Activated CD4-positive, alpha-beta memory T cell treated with anti-CD3 and anti-CD28 coated beads, Interleukin-2, amount 10 ng/mL, durations not matched to agents 7 days and 5 days (primary cell): ENCODE measurements at places on chromosomes 7 and 10. TPM values are rescaled to one million over a fixed set of nuclear protein-coding genes. Genes with fewer than 3 reads are reported as not detected.

The MYH16 gene
- not detected for total RNA-seq

DNA sequence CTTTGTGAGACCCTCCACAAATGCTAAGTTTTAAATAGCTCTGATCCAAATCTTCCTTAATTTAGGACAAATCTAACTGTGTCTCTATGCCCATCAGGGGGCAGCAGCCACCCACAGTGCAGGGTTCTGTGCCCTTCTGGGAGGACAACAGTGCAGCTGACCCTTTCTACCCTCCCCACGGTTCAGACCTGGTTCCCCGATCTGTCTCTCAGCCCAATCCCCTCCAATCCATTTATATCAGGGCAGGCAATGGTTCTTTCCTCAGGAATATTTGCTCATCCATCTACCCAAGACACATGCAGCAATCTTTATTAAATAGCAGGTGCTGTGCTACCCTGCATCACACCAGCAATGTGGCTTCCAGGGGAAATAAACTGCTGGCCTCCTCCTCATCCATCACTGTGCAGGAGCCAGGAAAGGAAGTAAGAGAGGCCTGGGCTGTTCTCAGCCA, 4.0 kb upstream of the RBM28 start:
- H3K4me1 ChIP-seq: peaks cover 13% of the 10 kb centered on the region
- H3K4me3 ChIP-seq: no peak overlapping the region
- H3K36me3 ChIP-seq: no peaks in the 10 kb centered on the region
- peak; percentile 56 for DNase-seq
- H3K27me3 ChIP-seq: peaks cover 37% of the 10 kb centered on the region

DNA sequence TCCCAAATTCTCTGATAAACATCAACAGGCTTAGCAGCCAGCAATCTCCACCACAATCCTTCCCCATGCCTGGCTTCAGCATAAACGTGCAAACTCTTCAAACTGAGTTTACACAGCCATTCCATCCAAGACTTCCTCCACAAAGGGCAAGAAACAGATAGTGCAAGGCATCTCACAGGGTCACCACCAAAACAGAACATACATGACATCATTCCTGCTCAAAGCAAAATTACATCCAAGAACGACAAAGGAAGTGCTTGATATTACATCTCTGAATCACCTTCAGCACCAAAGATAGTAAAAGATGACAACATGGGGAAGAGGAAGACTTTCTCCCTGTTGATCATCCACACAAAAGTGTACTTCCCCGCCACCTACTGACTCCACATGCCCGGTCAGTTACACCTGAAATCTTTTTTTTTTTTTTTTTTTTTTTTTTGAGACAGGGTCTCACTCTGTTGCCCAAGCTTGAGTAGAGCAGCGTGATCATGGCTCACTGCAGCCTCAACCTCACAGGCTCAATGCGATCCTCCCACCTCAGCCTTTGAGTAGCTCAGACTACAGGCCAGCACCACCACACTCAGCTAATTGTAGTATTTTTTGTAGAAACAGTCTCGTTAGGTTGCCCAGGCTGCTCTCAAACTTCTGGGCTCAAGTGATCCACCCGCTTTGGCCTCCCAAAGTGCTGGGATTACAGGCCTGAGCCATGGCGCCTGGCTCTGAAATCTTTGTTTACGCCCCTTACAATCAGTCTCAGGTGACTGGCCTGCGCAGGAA, 127.5 kb downstream of the PARD3 start:
- H3K36me3 ChIP-seq: no peaks in the 10 kb centered on the region
- H3K4me1 ChIP-seq: no peaks in the 10 kb centered on the region
- peaks cover 9% of the 10 kb centered on the region for H3K27me3 ChIP-seq
- H3K4me3 ChIP-seq: no peak overlapping the region
- no peak for DNase-seq

DNA sequence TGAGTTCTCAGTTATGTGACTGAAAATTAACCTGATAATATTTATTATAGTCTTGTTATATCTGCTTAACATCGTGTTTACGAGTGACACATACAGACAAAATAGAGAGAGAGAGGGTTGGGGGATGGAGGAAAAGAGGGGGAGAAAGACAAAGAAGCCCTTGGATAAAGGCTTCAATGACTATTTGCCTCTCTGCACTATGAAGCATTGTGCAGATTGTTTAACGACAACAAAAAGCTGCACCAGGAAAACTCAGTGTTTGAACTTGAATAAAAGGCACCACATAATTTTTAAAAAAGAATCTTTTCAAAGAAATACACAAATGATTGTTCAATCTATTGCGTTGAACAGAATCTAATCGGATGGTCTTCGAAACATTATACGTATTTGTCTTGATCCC, 27.8 kb downstream of the MAGI2 start:
- no peaks in the 10 kb centered on the region for H3K27me3 ChIP-seq
- H3K4me1 ChIP-seq: no peaks in the 10 kb centered on the region
- H3K36me3 ChIP-seq: no peaks in the 10 kb centered on the region
- DNase-seq: no peak

GRCh38 chr10:28130267-28130666, 131.4 kb upstream of the ODAD2 start:
- no peaks in the 10 kb centered on the region for H3K4me1 ChIP-seq
- no peak overlapping the region for H3K27ac ChIP-seq
- H3K27me3 ChIP-seq: no peaks in the 10 kb centered on the region
- no peaks in the 10 kb centered on the region for H3K36me3 ChIP-seq
- no peak overlapping the region for H3K4me3 ChIP-seq

DNA sequence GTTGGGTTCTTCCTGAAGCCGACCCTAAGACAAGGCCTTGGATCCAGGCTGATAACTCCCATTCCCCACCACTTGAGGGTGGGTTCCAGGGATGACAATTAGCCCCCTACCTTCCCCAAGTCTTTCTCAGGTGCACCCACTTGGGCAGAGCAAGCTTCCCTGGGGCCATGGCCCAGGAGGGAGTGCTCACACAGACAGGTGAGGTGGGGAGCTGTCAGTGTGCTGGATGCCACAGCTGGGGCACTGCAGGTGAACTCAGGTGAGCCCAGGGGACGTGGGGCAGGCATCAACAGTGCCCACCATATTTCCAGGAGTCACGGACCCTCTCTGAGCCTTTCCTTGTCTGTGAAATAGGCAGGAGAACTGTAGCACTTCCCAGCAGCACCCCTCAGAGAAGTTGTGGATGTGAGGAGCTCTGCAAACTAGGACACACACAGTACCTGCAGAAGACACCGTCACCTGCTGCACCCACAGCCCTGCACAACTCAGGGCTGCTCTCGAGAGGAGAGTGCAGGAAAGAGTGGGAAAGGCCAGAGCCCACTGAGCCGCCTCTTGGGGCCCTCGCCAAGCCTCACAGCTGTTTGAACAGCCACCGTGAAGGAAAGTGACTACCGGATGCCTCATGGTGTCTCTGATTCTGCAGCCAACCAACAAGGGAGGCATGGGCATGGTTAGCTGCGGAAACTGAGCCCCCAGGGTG, 17.9 kb downstream of the SH3PXD2A start:
- no peak for DNase-seq
- H3K27ac ChIP-seq: no peak overlapping the region
- peaks cover 2% of the 10 kb centered on the region for H3K27me3 ChIP-seq
- H3K4me1 ChIP-seq: peaks cover 1% of the 10 kb centered on the region

DNA sequence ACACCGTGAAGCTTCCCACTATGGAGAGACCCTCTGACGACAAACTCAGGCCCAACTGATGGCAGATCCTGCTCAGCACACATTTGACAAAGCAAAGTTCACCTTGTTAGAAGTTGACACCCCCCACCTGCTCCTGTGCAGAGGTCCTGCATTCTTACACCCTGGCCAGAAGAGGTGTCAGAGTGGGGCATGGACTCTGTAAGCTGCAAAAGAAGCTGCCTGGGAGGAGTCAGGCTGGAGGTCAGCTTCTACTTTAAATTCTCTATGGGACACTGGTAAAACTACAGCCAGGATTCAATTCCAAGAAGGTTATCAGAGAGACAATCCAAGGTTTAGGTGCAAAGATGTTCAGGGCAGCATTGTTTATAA, 20.0 kb upstream of the TNS3 start:
- DNase-seq: no peak
- no peaks in the 10 kb centered on the region for H3K4me1 ChIP-seq

GRCh38 chr10:63761243-63761642, 240.0 kb downstream of the REEP3 start:
- peaks cover 33% of the 10 kb centered on the region for H3K27me3 ChIP-seq
- H3K4me1 ChIP-seq: no peaks in the 10 kb centered on the region
- H3K36me3 ChIP-seq: no peaks in the 10 kb centered on the region
- no peak for DNase-seq

DNA sequence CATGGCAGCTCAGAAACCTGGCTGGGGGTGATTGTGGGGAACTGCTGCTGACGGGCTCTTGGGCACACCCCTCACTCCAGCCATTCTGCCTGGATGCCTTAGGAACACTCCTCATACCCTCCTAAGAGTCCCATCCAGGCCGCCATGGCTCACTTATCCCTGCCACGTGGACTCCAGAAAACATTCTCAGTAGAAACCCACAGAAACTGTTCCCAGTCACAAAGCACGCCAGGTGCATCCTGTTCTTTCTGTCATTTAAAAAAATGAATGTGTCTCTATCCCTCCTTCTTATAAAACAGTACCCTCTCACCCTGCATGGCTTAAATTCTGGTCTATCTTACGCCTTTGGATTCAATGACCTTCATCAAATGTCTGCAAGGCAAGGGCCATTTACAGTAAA, 177.7 kb downstream of the CUX1 start:
- H3K4me3 ChIP-seq: no peak overlapping the region
- no peaks in the 10 kb centered on the region for H3K27me3 ChIP-seq
- DNase-seq: no peak
- no peak overlapping the region for H3K27ac ChIP-seq
